Putamen (tissue), 1 donor: ENCODE measurements at places on chromosomes 13 and 19.
A peak's percentile ranks its signal among the peaks of the same experiment; 100 is the strongest.

DNA sequence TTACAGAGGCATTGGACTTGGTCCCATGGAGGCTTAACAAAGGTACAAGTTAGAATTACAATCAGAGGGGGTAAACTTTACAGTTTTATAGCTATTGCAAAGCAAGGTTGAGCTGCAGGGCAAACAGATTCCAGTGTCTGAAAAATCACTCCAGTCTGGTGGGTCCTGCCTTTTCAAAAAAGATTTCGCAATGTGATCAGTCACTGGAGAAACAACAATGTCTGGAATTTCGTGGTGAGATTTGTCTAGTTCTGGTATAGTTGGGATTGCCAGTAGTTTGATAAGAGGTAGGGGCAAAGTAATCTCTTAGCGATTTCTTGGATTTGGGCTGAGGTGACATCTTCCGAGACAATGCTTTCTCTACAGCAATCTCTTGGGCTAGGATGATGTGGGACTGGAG, 1198.2 kb upstream of the PCDH9 start:
- DNase-seq = no peak

DNA sequence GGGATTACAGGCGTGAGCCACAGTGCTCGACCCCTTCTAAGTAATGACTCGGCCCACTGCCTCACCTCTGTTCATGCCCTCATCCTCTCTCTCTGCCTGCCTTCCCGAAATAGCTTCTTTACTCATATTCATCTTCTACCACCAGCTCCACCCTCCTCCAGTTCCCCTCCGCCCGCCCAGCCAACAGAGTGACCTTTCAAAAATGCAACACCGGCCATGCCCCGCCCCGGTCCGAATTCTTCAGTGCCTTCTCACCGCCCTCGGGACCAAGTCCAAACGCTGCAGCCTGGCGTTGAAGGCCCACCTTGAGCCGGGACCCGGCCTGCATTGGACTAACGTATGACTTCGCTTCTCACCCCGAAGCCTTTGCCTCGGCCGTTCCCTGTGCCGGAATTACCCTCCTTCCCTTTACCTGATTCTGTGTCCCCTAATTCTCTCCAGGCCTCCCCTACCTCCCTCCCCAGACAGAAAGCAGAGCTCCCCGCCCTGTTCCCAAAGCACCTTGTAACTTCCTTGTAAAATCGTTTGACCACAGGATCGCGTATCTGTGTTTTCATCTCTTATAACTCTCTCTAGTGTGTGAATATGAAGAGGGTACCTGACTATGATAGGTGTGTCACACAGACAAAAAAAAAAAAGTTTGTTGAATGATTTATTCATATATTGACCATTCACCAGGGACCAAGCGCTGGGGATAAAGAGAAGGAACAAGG, 8.1 kb upstream of the MUC16 start:
- no peak for DNase-seq

GRCh38 chr13:33070713-33071112, 54.5 kb downstream of the KL start:
- DNase-seq = no peak

- DNase-seq = no peak
Observed at GRCh38 chr13:93218583-93218982, 8.0 kb upstream of the GPC6 start.

DNA sequence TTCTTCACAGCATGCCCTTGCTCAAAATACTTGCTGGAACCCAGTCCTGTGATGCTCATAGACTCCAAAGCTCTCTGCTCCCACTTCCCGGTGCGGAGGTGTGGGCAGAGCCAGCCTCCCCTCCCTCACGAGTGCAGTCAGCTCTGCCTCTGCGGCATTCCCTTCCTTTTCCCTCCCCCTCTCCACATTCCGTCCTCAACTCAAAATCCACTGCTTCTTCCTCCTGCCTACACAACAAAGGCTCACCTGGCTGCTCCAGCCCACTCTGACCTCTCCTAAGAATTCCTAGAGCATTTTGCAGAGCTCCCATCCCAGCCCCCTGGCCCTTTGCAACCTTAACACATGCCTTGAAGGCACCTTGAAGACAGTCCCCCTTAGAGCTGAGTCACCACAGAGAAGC, 527.9 kb downstream of the MYO16 start:
- no peak for DNase-seq

DNA sequence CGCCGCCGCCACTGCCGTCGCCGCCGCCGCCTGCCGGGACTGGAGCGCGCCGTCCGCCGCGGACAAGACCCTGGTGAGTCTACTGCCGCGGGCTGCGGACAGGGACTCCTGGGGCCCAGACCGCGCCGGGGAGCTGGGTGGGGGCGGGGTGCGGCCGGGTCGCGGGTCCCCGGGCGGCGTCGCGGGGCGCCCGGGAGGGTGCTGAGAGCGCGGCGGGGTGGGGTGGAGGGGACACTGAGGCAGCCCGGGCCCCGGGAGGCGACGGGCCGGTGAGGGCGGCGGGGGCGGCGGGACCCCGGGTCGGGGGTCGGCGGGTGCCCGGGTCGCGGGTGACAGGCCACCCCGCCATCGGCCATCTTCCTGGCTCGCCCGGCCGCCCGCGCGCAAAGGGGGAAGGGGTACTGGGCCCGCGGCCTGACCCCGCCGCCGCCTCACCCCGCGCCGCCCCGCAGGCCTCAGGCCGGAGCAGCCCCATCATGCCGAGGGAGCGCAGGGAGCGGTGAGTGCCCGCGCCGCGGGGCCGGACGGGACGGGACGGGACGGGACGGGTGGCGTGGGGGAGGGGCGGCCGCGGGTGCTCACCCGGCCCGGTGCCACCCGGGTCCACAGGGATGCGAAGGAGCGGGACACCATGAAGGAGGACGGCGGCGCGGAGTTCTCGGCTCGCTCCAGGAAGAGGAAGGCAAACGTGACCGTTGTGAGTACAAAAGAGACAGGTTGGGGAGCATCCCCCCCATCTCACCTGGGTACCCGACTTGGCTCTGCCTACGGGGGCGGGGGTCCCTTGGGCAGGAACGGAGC, 489 bp downstream of the CCNE1 start:
- DNase-seq = no peak

DNA sequence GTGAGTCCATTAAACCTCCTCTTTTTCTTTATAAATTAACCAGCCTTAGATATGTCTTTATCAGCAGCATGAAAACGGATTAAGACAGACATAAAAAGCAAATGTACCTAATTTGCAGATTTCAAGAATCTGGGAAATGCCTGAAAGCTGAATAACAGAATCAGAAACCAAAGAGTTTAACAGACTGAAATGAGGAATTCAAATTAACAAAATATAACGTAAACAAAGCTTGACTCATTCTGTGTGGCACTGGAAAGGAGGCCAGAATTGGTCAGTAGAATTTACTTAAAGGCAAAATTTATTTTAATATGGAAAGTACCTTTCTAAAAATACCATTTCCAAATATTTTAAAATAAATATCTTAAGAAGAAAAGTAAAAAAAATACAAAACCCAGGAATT, 540.6 kb upstream of the HTR2A start:
- DNase-seq = no peak

- peak; percentile 84 for DNase-seq
Observed at GRCh38 chr19:34134190-34135053, 37.9 kb upstream of the LSM14A start.

GRCh38 chr19:1366899-1367870, 16.5 kb upstream of the NDUFS7 start:
- no peak for DNase-seq

DNA sequence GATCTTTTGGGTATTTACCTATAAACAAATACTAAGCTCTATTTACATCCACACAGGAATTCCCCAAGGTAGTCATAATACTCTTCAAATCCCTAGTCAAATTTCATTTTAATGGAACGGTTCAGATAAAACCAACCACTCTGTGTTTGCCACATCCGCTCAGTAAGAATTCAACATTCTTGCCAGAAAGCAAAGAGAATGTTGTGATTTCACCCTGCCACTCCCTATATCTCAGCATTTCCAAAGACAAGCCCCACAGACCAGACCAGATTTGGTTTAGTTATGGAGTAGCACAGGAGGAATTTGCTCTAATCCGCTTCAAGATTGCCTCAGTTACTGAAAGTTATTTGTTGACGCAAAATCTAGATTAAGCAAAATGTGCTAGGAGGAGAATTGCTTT, 105.6 kb upstream of the SERP2 start:
- DNase-seq = no peak

DNA sequence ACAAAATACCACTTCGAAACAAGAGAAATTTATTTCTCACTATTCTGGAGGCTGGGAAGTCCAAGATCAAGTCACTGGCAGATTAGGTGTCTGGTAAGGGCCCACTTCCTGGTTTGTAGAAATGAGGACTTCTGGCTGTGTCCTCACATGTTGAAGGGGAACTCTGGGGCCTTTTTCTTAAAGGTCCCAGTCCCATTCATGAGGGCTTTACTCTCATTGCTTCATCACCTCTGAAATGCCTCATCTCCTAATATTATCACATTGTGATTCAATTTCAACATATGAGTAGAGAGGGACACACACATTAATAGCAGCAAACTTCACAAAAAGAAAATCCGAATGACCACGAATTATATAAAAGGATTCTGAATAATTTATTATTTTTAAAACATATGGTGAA, 21.6 kb upstream of the SIGLEC14 start:
- no peak for DNase-seq

DNA sequence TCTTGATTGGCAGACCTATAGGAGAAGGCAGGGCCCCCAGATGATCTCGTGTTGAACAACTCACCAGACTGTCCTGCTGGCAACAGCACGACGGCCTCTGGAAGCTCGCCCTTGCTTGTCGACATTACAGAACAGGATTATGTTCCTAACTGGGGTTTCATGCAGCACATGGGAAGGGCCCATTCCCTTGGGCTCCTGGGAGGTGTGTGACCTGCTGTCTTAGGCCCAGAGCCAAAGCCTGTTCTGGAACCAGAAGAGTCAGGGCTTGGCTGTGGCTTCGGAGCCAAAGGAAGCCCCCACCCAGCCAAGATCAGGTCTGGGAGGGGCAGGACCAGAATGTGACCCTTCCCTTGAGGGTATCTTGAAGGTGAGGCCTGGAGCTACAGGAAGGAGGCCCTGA, 36.9 kb downstream of the RGCC start:
- no peak for DNase-seq

DNA sequence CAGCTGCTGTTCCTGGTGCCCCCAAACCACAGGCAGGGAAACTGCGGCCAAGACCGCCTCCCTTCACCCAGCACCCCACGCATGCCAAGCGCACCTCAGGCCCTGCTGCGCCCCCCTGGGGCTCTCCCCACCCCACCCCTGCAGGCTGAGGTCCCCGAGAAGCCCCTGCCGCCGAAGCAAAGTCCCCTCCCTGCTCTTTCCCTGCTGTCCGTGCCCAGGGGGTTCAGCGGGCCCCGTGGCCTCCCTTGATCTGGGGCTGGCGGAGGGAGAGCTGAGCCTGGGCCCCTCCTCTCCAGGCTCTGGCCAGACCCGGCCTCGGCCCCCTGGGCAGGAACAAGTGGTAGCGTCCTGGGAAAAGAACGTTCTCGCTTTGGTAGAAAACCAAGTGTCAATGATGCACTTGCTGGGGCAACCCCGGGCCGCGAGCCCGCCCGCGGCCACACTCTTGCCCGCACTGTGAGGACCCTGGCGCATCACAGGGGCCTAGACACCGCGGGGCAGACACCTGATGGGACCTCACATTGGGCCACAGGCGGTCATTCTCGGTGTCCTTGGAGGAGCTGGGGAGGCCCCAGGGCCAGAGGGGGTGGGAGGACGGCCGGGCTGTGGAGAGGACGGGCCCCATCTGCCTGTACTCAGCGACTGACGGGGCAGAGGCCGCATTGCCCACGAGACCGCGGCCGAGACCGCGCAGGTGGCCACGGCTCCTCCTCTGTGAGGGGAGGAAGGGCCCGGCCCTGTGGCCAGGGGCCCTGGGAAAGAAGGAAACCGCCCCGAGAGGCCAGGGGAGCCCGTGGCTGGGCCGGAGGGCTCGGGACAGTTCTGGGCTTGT, 29.0 kb downstream of the GPX4 start:
- no peak for DNase-seq

DNA sequence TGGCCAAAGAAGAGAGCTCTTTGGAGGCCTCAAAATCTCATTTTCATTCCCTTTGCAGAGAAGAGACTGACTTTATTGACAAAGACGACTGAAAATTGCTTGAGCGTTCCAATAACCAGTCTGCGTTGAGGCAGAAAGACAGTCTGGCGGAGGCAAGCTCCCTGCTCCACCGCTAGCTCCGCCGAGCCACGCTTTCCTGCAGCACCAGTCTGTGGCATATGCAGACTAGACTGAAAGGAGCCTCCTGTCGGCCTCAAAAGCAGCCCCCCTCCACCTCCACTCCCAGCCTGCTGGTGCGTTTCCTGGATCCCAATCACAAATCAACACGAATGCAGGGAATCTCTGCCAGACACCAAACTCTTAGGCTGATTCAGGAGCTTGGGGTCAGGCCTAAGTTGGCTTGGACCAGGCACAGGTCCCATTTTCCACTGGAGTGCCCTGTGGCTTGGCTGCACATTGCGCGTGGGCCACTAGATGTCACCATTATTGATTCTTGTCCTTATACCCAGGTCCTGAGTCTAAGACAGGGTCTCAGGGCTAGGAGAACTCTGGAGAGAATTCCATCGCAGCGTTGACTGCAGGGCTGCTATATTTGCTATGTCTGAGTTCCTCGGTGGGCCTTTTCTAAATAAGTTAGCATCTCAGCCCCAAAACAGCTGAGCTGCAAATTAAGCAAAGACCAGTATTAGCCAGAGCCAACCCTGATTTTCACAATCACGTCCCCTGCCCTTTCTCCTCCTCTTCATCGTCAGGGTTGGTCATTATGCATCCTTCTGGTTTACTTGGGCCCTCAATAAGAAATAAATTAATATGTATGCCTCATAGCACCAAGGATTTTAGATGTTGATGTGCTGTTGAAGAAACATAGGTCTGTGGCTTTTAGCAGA, 5.2 kb upstream of the ZNF507 start:
- peak; percentile 59 for DNase-seq

GRCh38 chr13:82330499-82330898, 1551.8 kb downstream of the SLITRK1 start:
- no peak for DNase-seq

- DNase-seq = no peak
Observed at GRCh38 chr19:46610413-46610775, 9.3 kb downstream of the CALM3 start.

DNA sequence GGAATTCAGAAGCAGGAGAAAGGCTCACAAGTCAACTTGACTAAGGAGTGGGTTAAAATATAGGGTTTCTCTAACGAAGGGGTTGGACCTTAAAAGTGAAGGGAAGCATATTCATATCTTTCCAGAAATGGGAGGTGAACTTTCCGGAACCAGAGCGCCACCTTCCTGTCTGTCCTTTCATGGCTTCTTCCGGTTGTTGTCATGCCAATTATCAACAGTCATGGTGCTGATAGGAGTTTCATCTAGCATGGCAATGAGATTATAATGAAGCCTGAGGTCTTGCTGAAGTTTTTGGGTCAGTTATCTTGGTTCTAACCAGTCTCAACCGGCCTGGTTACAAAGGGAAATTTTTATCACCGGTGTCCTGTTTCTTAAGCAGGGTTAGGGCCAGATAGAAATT, 162.9 kb upstream of the NBEA start:
- no peak for DNase-seq
